ENCODE measurements at places on chromosomes 6 and 20.

DNA sequence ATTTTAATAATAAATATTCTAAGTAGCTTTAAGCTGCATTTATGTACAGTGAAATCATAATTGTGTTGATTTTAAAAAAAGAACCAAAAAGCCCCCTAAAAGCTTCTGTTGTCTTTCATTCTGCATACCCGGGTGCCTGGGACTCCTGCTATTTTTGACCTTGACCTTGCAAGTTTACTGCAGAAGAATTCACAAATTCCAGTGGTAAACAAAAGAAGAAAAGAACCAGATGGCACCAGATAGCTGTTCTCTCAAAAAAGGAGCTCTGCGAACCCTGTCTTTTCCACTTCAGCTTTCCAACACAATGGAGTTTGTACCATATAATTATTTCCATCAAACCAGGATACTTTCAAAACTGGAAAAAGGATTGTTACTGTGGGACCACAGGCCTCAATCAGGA lies 363.3 kb downstream of the SMOC2 start:
- DNase-seq = no peak

GRCh38 chr6:14320332-14320731 lies 202.8 kb downstream of the CD83 start:
- no peak for DNase-seq

DNA sequence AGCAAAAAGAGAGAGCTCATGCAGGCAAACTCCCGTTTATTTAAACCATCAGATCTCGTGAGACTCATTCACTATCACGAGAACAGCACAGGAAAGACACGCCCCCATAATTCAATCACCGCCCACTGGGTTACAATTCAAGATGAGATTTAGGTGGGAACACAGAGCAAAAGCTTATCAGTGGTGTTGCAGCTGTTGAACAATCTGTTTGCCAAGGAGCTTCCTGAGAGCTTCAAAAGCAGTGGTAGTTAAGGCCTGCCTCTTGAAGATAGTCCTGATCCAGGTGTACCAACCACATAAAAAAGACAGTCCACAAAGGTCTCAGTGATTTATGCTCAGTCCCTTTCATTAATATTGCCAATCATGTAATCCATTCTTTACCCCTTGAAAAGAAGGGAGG lies 269.4 kb upstream of the IRAK1BP1 start:
- no peak for DNase-seq

DNA sequence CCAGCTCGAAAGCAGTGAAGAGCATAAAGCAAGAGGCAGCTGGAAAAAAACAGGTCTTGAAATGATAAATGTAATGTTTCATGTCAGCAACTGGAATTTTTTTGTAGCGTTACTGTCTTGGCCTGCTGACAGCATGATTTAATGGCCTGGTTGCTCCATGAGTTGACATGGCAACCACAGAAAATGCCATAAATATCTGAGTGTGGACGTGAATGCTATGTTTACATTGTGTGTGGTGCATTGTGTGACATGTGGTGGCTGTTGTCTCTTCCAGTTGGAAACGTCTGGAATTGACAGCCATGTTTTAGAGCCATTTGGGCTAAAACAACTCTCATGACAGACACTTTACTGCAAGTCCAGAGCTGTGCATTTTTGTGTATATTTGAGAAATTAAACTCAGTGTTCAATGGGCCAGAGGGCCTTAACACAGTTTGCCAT lies 170.0 kb downstream of the FOXA2 start:
- DNase-seq = no peak

DNA sequence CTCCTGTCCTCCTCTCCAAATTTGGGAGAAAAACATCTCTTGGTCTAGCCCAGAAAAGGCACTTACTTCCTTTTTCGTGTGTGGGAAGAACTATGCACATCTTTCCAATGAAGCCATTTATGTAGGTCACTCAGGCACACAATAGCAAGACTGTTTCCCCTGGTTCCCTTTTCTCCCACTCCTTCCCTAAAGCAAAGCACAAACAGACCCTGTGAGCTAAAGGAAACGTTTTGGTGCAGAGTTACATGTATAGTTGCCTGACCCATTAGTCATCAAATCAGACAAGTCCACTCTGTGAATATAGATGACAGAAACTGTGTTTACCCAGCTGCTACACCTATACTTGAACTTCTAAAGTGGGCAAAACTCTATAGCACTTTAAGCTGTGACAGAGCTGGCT lies 474.6 kb downstream of the COL12A1 start:
- no peak for DNase-seq

DNA sequence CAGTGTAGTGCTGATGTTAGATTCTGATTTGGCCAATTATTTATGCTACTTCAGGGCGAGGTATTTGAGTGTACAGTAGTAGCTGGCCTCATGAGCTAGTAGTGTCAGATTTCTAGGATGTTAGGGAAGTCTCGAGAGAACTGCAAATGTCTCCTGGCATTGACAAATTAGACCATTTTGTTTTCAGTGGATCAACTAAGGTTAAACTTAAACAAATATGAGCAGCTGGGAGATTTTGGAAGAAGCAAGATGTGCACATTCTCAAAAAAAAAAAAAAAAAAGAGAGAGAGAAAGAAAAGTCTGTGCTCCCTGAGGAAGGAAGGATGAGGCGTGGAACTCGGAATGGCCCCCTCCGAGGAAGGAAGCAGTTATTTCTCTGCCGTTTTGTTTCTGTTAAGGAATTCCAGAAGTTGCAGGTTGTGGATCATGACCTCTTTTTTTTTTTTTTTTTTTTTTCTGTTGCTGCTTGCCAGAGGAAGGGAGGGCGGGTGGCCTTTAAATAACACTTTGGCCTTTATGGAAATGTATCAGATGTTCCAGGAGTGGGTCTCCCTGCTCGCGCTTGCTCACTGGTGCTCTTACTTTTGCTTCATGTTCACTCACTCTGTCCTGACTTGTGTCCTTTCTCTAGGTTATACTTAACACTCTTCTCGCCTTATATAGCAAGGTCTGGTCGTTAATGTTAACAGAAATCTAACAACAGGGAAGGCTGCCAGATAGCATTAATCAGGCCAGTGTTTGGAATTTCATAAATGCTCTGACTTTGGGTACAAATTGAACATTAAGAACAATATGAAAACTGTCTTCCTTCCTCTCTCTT lies 124.4 kb downstream of the TCP11 start:
- DNase-seq = no peak

DNA sequence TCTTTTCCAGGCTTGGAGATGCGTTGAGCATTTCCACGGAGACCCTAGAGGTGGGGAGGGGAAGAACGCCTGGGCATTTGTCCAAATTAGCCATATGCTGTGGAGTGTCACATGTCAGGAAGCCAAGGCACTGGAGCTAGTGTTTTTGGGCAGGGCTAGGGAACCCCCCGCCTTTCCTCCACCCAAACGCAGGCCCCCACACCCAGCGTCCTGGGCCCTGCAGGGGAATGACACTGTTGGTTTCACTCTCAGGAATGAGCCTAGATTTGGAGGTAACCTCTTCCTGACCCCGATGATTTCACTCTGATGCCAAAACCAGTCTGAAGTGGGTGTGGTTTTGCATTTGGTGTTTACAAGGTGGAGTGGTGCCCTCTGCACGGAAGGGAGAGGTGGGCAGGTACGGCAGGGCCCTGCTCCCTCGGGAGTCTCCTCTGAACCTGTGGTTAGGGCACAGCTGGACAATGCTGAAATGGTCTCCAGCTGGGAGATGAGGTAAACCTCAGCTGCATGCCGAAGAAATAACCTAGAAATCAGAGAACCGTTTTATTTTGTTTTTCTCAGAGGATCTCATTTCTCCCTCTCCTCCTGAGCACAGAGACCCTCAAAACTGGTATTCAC lies 29.5 kb downstream of the MTHFD1L start:
- DNase-seq = peak; percentile 47

DNA sequence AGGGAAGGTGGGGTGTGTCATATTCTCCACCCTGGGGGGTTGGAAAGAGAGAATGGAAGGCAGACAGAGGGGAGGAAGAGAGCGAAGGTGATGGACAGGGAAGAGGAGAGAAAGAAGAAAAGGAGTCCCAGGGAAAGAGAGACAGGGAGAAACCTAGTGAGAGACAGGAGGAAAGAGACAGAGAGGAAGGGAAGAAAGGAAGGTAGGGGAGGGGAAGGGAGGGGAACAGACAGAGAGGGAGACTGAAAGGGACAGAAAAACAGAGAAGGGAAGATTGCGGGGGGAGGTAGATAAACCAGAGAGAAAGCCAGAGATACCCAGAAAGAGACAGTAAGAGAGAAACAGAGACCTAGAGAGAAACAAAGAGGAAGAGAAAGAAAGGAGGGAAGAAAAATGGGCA lies 88.4 kb downstream of the CDH22 start:
- no peak for DNase-seq

DNA sequence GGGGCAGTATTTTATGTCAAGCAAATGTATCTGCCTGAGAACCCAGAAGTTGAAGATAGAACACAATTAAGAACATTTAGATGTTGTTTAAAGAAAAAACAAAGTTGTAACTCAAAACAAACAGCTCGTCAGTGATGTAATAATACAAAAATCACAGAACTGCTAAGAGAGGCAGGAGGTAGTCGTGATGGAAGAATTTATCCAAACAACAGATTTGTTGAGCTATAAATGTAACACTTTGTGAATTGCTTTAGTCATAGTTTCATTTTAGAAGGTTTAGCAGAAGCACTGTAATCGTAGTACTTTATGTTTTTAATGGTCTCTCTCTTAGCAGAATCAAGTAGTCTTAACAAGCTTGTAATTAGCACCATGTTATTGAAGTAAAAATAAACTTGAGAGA lies 73.6 kb downstream of the SCAF8 start:
- no peak for DNase-seq

- no peak for DNase-seq
These were observed 21.4 kb downstream of the BHLHE23 start for GRCh38 chr20:62985444-62985778.

DNA sequence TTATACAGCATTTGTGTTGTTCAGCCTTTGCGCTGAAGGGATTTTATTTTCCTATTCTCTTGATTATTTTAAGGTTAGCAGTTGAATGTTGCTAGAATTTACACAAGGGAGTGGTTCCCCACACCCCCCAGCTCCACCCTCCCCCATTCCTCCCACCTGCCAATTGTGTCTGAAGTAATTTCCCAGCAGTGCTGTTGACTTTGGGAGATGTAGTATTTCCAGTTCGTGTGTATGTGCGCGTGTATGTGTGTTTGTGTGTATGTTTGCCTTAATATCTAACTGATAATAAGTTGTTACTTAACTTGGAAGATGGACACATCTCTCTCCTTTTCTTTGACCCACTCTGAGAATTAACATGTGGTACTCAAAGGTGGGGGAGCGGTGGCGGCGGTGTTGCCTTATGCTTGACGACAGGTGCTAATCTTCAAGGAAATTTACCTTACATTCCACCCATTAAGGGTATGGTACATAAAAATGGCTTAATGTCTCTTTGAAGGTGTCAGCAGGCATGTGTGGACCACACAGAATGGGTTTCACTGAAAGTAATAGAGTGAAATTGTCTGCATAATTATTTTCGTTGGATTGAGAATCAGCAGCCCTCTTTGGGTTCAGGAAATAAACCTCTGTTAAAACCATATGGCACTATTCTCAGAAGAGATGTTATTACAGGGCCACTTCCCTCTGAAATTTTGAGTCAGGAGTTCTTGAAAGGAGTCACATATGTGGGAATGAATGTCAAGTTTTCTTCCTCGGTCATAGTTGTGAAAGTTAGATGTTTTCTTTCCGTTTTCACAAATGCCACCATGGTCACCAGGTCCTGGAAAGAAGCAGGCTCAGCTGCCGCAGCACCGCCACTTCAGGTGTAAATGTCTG lies 95.6 kb upstream of the SUPT3H start:
- no peak for DNase-seq

DNA sequence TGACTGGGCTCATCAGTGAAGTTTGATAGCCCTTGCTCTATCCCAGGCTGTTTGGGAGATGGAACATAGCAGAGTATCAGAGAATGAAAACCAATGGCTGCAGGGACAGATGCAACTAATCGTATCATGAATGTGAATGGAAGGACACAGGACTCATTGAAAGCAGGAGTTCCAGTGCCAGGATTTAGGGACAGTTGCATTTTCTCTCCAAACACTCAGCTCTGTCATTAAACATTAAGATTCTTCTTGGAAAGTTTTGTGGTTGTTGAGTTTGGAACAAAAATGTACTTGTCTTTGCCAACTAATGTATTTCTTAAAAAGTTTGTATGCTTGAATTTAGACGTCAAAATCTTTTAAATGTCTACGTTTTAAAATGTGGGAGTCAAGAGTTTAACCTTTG lies 31.0 kb upstream of the GSTA5 start:
- DNase-seq = no peak

GRCh38 chr6:25944688-25945574 lies 14.4 kb upstream of the SLC17A2 start:
- no peak for DNase-seq

DNA sequence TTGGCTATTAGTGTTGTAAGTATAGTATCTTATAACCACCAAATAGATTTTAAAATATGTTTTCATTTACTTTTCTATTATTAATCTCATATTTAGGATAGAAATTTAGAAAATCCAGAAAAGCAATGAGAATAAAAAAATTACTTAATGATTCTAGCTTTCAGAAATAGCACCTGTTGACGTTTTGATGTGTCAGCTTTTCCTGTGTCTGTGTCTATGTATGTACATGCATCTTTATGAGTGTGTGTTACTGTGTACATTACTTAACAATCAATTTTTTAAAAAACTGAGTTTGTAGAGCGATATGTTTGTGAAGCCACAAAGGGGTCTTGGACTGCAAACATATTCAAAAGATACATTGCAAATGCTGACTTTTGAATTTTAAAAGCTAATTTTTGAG lies 526.9 kb downstream of the BCKDHB start:
- DNase-seq = no peak

DNA sequence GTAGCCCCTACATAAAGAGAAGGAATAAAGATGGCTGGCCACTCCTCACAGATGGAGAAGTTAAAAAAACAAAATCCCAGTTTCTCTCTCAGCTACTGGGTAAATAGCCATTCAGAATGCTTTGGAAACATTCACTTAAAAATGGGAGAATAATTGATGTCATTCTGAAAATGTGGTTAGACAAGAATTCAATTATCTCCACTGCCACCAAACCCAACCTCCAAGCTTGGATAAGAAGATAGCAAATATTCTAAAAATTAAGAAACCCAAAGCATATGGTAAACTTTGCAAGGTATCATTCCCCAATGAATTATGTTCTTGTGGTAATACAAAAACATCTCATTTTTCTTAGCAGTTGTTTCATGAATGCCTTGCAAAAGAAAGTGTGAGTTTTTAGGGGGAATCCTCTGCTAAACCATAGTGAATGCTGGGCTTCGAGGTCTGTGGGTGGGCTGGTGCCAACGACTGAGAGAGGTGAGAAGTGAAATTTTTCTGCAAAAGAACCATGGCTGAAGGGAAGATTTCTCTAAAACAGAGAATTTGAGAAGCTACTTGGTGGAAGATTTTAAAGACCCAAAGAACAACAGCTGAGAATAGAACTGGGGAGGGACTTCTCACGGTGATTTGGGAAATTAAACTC lies 497.9 kb upstream of the JARID2 start:
- DNase-seq = no peak

DNA sequence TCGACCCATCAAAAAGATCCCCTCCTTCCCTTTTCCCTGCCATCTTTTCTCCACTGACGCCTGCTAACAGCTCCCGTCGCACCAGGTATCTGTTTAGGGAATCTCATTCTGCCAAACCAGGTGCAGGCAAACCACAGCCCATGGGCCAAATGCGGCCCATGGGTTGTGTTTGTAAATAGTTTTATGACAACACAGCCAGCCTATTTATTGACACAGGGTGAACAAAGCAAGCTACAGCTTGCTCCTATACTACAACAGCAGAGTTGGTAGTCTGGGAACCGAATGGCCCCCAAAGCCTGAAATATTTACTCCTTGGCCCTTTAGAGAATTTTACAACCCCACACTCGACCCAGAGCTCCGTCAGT lies 16.4 kb downstream of the NFATC2 start:
- DNase-seq = no peak

GRCh38 chr6:22696481-22696880 lies 127.1 kb downstream of the HDGFL1 start:
- no peak for DNase-seq

All from PC-9 (cell line).